Erythroblast (primary cell): ENCODE measurements at places on chromosomes 16 and 17.

DNA sequence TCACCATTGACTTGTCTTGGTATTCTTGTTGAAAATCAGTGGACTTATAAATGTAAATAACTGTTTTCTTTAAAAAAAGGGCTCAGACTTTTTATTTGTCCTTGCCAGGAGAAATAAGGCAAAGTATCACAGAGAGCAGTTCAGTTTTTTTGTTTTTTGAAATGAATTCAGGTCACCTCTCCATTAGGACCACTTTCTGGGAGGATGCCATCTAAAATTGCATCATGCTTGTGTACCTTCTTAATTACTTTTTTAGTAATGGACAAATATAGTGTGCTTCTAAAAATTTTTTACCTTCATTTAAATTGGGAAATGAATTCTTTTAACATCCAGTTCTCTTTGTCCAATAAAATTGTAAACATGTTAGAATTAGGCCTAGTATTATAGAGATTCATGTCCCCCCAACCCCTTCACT lies 210.0 kb downstream of the BCAS3 start:
- no peak for DNase-seq

GRCh38 chr17:36773039-36773438 lies 164.2 kb upstream of the LHX1 start:
- DNase-seq, result no peak

DNA sequence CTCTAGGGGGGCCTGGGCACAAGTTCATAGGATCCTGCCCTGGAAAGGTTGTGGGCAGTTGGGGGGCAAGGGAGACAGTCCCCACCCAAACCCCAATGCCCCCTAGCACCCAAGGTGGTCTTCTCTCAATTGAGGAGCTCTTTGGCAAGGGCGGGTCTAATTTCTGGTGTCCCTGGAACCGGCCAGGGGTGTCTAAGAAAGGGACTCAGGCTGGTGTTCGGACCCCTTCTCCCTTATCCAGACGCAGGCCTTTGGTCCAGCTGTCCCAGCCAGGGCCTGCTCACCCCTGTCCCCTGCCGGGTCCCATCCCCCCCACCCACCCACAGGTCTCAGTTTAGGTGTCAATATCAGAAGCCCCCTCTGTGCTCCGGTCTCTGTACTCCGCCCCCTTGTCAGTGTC lies 860 bp upstream of the ARHGDIG start:
- no peak for DNase-seq

DNA sequence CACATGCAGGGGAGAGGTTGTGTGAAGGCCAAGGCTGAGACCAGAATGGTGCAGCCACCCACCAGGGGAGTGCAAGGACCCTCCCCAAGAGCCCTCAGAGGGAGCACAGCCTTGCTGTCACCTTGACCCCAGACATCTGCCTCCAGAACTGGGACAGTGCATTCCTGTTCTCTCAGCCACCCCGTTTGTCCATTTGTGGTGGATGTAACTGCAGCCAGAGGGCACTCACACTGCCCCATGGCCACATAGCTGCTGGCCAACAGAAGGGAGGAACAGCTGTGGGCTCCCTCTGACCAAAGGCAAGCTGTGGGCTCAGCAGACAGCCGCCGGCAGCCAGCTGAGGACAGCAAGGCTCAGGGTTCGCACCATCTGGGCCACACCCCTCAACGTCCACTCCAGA lies 49.8 kb upstream of the KLHDC4 start:
- no peak for DNase-seq

DNA sequence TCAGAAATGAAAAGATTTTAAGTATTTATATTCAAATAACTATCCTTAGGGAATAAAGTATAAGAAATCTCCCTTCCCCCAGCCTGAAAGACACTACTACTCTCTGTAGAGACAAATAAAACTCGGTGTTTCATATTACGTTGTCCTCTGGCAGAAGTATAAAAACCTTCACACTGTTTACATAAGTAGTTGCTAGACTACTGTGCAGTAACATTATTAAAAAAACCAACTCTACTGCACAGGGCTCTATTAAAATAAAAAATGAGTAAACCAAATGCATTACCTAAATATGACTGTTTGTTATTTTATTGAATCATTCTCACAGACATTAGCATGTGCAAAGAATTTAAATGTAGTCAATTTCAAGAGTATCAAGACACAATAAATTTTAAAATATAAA lies 67.4 kb downstream of the MED13 start:
- no peak for DNase-seq

GRCh38 chr16:6114691-6115090 lies 1017.1 kb upstream of the EEF2KMT start:
- no peak for DNase-seq

- no peak for DNase-seq
Observed at GRCh38 chr17:58353389-58353825, 1.4 kb upstream of the SUPT4H1 start.

DNA sequence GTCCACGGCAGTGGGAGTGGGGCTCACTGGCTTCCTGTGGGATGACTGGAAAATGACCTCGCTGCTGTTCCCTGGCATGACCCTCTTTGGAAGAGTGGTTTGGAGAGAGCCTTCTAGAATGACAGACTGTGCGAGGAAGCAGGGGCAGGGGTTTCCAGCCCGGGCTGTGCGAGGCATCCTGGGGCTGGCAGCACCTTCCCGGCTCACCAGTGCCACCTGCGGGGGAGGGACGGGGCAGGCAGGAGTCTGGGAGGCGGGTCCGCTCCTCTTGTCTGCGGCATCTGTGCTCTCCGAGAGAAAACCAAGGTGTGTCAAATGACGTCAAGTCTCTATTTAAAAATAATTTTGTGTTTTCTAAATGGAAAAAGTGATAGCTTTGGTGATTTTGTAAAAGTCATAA lies 7.8 kb upstream of the RNF213 start:
- DNase-seq, result peak; percentile 66

DNA sequence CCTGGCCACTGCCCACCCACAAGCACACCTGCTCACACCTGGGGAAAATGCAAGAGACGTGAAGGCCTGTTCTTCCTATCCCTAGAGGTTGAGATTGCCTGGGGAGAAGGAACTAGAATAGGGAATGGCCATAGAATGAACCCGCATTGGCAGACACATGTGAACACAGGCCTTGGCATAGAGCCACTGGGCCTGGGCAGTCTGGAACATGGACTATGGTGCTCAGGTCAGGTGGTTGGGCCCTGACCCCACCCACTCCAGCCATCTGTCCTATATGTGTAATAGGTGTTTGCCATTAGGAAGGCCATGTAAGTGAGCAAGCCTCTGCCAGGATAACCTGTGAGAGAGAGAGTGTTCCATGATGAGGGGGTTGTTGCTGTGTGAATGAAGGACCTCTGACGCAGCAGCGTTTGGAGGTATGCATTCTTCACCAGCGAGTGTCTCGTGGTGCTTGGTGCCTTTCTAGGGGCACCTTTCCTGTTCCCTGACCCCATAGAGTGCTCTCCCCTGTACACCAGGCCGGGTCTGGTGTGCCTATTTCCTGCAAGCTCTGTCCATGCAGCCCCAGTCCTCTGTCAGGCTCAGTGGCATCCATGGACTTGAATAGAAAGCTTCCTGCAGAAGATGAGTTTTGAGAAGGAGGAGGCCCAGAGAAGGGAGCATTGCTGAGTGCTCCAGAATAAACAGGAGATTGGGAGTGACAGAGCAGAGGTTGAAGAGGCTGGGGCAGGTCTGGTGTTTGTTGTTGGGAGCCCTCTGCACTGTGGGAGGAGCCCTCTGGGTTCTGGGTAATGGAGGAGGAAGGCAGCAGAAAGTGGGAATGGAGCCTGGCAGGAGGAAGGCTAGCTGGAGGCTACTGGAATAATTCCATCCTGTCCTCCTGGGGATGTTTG lies 15.6 kb downstream of the CTRL start:
- no peak for DNase-seq

DNA sequence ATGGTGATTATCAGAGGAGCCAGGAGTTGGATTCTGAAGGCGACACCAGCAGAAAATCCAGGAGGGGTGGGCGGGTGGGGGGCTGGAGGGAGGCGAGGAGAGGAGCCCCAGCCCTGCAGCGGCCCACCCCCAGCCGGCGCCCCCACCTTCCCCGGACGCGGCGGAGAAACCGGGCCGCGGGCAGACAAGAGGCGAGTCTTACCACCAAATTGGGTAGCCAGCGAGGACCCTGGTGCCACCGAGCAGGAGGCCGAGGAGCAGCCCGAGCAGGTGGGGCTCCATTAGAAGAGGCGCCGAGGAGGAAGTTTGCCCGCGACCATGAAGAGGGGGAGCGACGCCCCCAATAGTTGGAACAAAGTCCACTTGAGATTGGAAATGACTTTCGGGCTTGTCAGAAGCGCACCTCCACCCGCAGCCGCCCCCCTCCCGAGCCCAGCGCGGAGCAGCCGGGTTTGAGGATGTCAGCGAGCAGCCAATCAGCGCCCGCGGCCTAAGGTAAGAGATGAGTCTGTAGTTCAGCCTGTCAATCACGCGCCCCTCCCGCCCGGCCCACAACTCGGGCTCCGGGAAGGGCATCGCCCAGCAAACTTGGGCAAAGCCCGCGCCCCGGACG lies at the start of gene WNT3:
Gene WNT3 (minus strand): TSS at position 377 of the 613 bp plus-strand sequence. CDS start 95 bp downstream, at position 282.
- DNase-seq, result peak; percentile 50
